A549 treated with CORT108297 at 1 μM for 4 hours (cell line): ENCODE measurements at places on chromosomes 12 and 14. TPM values are rescaled to one million over a fixed set of nuclear protein-coding genes. Genes with fewer than 3 reads are reported as not detected.

TNFAIP2 gene
- total RNA-seq: 327 to 421 TPM (median 389 TPM) in 5 replicates

PLEKHG7 gene
- total RNA-seq: 0.06 to 0.14 TPM (median 0.06 TPM) in 3 of 5 replicates, not detected in the others

BIN2 gene
- total RNA-seq: 0.07 to 0.15 TPM (median 0.10 TPM) in 5 replicates

RAB5B gene
- 27.1 to 36.8 TPM (median 34.3 TPM) in 5 replicates for total RNA-seq

IL31 gene
- not detected in 5 replicates for total RNA-seq

CLEC1A gene
- not detected in 5 replicates for total RNA-seq

NELL2 gene
- 0.22 TPM in 1 of 5 replicates, not detected in the others for total RNA-seq

RD3L gene
- not detected in 5 replicates for total RNA-seq

RPL10L gene
- total RNA-seq: not detected in 5 replicates

POTEM gene
- total RNA-seq: not detected in 5 replicates

DIO3 gene
- 0.03 to 0.08 TPM (median 0.03 TPM) in 3 of 5 replicates, not detected in the others for total RNA-seq

DPF3 gene
- total RNA-seq: 0.11 to 0.22 TPM (median 0.13 TPM) in 5 replicates

ANO4 gene
- 0.03 to 0.05 TPM in 2 of 5 replicates, not detected in the others for total RNA-seq

WBP11 gene
- 41.8 to 55.8 TPM (median 45.6 TPM) in 5 replicates for total RNA-seq

GALNT6 gene
- 2.3 to 4.0 TPM (median 2.9 TPM) in 5 replicates for total RNA-seq

ACSM4 gene
- not detected in 5 replicates for total RNA-seq

GNPNAT1 gene
- 41.5 to 47.2 TPM (median 45.3 TPM) in 5 replicates for total RNA-seq

LALBA gene
- not detected in 5 replicates for total RNA-seq

PRR4 gene
- total RNA-seq: 1.6 to 2.9 TPM (median 2.6 TPM) in 5 replicates

LRP1-AS gene
- total RNA-seq: not detected in 5 replicates

C12orf54 gene
- total RNA-seq: not detected in 5 replicates

SYT1 gene
- total RNA-seq: 5.0 to 7.2 TPM (median 5.7 TPM) in 5 replicates

RAPGEF3 gene
- total RNA-seq: 0.43 to 0.81 TPM (median 0.65 TPM) in 5 replicates

SDR9C7 gene
- total RNA-seq: not detected in 5 replicates

ARG2 gene
- 1.3 to 1.9 TPM (median 1.8 TPM) in 5 replicates for total RNA-seq

LRTM2 gene
- total RNA-seq: 0.07 to 0.10 TPM in 2 of 5 replicates, not detected in the others

ASIC1 gene
- total RNA-seq: 4.6 to 6.8 TPM (median 6.2 TPM) in 5 replicates

CFAP251 gene
- total RNA-seq: 1.1 to 1.3 TPM (median 1.2 TPM) in 5 replicates
